AG09319 (cell line): ENCODE measurements at places on chromosomes 16 and 17.

GRCh38 chr16:89343501-89344457, 126.3 kb downstream of the ZNF778 start:
- no peak for DNase-seq

DNA sequence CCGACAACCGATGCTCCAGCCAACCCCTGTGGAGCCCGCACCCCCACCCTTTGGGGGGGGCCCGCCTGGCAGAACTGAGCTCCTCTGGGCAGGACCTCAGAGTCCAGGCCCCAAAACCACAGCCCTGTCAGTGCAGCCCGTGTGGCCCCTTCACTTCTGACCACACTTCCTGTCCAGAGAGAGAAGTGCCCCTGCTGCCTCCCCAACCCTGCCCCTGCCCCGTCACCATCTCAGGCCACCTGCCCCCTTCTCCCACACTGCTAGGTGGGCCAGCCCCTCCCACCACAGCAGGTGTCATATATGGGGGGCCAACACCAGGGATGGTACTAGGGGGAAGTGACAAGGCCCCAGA, 17.9 kb downstream of the NGFR start:
- no peak for DNase-seq

DNA sequence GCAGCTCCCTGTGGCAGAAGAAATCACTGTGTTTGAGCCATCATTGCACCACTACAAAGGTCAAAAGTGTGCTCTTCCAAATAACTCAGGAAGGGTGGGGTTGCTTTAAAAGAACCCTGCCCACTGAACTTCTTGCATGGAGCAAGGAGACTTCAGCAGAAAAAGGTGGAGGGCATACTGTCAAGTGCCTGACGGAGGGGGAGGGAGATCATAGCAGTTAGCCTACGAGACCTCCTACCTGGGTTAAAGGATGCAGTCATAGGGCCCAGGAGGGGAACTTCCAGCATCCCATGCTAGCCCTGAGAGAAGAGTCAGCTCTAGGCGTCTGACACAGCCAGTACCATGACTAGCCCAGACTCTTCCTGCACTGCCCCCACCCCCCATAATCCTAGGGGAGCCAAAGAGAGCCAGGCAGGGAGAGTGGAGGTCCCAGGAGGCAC, 45.3 kb upstream of the MSI2 start:
- DNase-seq = no peak

- DNase-seq = no peak
These were observed 32.8 kb upstream of the ABCC12 start for GRCh38 chr16:48188449-48189102.

DNA sequence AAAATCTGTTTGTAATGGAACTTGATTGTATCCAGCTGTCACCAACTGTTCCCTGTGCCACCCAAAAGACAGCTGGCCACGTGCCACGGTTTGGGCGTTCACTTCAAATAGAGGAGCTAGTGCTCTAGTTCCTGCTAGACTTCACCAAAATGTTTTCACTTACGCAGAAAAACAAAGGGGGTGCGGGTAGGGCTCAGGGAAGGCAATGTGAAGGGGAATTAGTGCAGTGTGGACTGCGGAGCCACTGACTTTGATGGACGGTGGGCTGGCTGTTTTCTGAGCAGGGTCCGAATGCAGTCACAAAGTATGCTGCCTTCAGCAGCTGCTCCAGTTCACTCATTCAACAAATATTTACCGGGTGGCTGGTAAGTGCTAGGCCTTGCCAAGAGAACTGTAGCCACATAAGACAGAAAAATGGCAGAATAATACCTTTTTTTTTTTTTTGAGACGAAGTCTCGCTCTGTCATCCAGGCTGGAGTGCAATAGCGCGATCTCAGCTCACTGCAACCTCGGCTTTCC, 7.6 kb upstream of the CYTH1 start:
- no peak for DNase-seq

DNA sequence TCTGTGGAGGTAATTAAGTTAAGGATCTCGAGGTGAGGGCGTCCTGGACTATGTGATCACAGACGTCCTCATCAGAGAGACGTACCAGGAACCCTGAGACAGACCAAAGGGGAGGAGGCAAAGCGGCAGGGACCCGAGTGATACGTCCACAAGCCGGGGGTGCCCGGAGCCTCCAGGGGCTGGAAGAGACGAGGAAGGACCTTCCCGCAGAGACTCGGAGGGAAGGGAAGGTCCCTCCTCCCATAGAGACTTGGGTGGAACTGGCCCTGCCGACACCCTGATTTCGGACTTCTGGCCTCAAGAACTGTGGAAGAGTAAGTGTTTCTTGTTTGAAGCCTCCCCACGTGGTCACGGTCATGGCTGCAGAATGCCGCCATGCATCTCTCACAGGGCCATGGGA, 30.8 kb downstream of the LMF1 start:
- DNase-seq = no peak

DNA sequence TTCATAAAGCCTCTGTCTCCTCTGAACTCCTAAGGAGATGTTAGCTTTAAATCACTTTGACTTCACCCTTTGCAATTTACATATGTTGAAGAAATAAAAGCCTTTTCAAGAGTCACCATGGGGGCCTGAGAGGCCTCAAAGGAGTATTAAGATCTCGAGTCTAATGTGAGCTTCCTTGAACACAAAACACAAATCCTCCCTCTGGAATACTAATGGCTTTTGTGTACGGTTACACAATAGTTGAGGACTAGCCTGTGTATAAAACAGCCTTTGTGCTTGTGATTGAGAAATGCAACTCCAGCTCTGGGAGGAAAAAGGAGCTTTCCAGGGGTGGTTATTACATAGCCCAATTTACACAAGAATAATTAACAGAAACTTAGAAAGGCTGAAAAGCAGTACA, 1140.2 kb downstream of the CDH11 start:
- DNase-seq = no peak

GRCh38 chr16:67923414-67924116, 8.1 kb downstream of the CTRL start:
- DNase-seq = no peak

- DNase-seq = no peak
These were observed 95.6 kb upstream of the HS3ST4 start for GRCh38 chr16:25596194-25596593.

DNA sequence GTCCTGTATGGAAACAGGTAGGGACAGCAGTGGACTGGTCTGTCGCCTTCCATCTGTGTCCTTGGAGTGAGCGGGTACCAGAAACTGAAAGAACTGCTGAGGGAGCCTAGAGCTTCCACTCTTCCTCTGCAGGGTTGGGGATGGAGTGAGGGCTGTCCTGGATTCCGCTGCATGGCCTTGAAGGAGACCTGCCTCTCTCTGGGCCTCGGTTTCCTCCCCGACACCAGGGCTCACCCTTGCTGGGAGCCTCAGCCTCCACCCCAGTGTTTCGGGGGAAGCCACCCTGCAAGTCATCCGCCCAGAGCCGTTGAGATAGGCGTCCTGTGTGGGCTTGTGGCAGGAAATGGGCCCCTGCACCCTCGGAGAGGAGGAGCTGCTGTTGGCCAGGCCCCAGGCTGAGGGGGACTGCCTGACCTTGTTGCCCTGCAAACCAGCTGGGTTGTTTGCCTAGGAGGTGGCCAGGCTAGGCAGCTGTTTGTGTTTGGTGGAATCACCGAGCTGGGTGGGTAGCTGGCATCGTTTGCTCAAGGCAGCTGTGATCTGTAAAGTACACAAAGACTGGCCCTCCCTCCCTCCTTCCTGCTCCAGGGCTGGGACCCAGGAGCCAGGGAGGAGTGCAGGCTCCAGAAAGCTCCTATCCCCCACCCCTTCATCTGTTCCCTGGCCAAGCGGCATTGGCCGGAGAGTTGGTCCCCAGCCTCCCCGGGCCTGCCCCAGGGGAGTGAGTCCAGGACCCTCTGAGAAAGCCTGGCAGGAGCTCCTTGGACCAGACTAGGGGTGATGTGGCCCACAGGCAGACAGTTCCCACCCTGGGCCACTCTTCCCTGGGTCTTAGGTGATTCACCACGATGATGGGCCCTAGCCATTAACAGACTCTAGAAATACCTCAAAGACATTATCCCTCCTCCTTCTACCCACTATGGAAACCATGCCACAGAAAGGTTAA, 1.3 kb downstream of the RAB37 start:
- DNase-seq = no peak

GRCh38 chr17:32323811-32324491, 18.0 kb downstream of the C17orf75 start:
- no peak for DNase-seq

- no peak for DNase-seq
These were observed 58.4 kb downstream of the PHKB start for GRCh38 chr16:47519546-47519945.

DNA sequence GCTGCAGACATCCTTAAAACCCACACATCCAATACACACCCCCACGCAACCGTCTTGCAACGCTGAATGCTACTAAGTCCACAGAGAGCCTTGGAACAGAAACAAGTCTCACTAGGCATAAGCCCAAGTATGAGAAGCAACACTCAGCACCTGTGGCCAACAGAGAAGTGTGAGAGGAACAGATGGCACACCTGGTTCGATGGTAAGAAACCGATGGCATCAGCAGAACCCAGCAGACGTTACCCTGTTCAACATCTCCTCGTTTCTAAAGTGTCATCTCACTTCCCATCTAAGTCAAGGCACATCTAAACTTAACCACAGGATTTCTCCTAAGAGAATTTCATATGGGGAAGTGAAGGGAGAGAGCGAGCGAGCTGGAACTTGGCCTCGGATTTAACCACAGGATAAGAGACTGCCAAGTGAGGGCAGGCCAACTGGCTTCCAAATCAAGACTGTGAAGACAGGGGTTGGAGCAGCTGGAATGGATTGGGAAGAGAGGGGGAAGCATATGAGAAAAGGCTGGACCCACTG, 41.0 kb downstream of the NXPH3 start:
- DNase-seq = peak; percentile 90

- peak; percentile 23 for DNase-seq
These were observed 1.1 kb downstream of the KATNB1 start for GRCh38 chr16:57736419-57737351.

- no peak for DNase-seq
These were observed 98.6 kb upstream of the CHMP6 start for GRCh38 chr17:80892900-80893603.

- DNase-seq = no peak
These were observed 5.8 kb upstream of the CBX4 start for GRCh38 chr17:79844869-79845600.

GRCh38 chr16:72827866-72828265, 220.1 kb downstream of the ZFHX3 start:
- DNase-seq = no peak

GRCh38 chr16:85253084-85253941, 141.0 kb upstream of the CIBAR2 start:
- DNase-seq = no peak

DNA sequence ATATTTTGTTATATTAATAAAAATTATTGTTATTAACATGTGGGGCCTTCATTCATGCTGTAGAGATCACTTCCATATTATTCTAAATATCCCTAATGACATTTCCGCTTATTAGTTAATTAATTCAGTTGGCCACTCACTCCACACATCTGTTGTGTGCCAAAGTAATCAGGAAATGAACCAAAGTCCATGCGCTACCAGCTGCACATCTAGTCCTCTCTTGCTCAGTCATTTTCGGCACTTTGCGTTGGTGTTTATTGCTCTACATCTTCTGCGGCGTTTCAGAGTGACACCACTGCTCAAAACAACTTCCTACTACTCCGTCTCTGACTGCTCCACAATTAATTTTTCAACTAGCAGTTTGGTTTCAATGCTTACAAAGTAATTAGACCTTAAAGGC, 101.4 kb upstream of the ZFHX3 start:
- no peak for DNase-seq

DNA sequence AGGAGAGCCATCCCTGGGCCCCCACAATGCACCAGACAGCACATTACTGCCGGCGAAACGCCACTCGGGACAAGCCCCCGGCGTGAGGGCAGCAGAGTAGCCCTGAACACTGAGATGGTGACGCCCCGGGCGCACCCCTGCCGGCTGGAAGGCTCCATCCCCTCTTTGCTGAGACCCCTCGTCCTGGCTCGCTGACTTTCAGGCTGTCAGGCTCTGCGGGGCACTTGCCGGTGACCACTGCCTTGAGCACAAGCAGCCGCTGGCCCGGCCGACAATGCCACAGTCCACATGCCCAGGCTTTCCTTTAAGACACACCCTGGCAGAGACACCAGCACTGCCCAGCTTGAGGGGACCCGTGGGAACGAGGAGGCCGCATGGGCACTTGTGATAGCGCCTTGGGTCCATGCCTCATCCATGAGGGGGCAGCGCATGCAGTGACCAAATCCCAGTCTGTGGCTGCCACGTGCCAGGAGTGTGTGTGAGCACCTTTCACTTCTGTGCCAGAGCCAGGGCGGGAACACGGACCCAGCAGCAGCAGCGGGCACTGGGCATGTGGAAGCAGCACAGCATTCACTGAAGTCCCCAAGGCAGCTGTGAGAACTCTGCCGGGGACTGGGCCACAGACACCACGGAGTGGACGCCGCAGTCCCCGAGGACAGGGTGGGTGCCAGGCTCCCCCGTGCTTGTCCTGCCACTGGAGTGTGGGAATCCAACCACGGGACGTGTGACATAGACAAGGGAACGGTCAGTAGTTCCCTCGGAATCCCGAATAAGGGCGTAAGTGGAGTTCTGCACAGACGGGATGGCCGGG, 24.5 kb downstream of the NDUFAF8 start:
- no peak for DNase-seq

DNA sequence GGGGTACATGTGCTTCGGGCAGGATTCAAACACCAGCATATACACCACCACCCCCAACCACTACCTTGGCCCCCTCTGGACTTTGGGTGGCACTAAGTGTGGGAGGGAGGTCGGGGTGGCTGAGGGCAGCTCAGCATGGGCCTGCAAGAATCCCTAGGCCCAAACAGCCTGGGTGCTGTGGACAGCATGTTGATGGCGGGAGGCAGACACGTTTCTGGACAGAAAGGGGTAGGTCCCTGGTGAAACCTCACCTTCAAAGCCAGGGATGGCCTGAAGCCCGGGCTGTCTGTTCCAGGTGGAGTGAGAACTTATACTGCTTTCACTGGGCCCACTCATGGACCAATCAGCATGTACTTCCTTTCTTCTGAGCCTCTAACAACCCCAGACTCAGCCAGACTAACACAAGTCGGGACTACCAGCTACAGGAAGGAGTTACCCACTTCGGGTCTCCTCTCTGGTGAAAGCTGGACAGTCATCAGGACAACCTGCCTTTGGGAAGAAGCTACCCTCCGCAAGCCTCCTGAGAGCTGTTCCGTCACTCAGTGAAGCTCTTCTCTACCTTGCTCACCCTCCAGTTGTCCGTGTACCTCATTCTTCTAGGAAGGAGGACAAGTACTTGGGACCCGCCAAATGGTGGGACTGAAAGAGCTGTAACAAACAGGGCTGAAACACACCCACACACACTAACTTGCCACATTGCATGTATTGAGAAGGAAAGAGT, 203.0 kb downstream of the CPPED1 start:
- DNase-seq = no peak

- no peak for DNase-seq
These were observed 1.7 kb downstream of the NUPR1 start for GRCh38 chr16:28537076-28537475.
